ENCODE measurements at places on chromosomes 11 and 22.

GRCh38 chr11:46309814-46310259 lies 32.4 kb downstream of the CREB3L1 start:
- no peak for DNase-seq

- no peak for DNase-seq
Measured at GRCh38 chr11:17773674-17774073, 39.1 kb downstream of the KCNC1 start.

GRCh38 chr11:720642-721246 lies 14.7 kb downstream of the EPS8L2 start:
- no peak for DNase-seq

DNA sequence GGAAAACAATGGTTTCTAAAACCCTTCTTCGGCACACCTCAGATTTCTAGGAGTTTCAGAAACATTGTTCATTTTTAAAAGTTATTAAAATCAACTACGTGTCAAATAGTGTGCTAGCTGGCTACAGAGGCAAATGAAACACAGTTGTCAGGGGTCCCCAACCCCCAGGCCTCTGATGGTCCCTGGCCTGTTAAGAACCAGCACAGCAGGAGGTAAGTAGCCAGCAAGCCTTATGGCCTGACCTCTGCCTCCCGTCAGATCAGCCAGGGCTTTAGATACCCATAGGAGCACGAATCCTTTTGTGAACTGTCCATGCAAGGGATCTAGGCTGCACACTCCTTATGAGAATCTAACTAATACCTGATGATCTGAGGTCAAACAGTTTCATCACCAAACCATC lies 648.2 kb downstream of the FAM181B start:
- DNase-seq, result no peak

DNA sequence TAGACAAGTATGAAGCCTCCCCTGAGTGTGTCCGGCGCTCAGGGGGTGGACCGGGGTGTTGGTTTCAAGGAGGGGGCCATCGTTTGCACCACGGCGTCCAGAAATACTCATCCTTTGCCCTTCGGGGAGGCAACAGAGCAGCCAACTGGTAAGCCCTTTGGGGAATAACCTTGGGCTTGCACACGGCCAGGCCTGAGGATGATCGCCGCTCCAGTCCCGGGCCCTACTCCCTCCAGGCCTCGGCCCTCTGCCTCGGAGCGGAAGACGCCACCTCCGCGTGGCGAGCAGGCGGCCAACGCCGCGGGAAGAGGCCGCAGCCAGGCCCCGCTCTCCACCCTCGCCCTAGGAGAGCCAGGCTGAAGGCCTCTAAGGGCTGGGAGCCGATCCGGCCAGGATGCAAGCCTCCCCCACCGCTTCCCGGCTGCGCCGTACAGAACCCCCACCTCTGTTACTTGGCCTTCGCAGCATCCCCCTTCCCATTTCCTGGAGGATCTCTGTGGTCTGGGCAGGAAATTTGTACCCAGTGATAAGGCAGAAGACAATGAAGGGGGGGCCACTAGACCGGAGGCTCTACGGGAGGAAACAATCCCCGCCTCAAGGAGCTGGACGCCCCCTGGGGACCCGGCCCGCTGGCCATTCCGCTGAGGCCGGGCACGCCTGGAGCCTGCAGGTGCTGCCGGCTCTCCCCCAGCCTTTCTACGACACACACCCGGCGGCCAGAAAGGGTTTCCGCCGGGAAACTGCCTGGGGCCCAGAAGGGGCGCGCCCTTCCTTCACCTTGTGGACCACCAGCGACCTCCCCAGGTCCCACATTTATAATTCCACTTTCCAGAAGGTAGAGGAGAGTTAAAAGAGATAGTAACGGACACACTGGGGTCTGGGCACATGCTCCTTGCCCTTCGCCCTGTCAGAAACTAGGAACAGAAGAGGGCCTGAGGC lies 2.6 kb downstream of the ESAM start:
- no peak for DNase-seq

GRCh38 chr11:94481342-94481741 lies 12.3 kb downstream of the MRE11 start:
- no peak for DNase-seq

DNA sequence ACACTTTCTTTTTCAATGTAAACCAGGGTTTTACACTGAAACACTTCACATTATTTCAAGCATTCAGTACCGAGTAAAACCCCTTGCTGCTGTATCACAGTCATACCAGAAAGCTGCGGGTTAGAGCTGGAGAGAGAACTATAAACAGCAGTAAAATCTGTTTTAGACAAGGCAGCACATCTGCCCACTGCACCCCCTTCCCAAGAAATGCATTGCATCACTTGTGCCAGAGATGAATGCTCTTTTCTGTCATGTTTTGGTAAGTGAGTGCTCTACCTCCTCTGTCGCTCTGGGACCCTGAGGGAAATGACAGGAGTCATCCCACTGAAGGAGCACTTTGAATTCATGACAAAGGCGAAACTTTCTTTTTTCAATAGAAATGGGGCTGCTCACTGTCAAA lies 107.2 kb downstream of the MAML2 start:
- no peak for DNase-seq

- no peak for DNase-seq
Measured at GRCh38 chr11:37092487-37092886, 494.5 kb upstream of the RAG2 start.

GRCh38 chr11:1202776-1203504 lies 19.9 kb upstream of the MUC5B start:
- DNase-seq, result no peak

- DNase-seq, result no peak
Measured at GRCh38 chr11:19080579-19080993, 20.1 kb upstream of the MRGPRX2 start.

DNA sequence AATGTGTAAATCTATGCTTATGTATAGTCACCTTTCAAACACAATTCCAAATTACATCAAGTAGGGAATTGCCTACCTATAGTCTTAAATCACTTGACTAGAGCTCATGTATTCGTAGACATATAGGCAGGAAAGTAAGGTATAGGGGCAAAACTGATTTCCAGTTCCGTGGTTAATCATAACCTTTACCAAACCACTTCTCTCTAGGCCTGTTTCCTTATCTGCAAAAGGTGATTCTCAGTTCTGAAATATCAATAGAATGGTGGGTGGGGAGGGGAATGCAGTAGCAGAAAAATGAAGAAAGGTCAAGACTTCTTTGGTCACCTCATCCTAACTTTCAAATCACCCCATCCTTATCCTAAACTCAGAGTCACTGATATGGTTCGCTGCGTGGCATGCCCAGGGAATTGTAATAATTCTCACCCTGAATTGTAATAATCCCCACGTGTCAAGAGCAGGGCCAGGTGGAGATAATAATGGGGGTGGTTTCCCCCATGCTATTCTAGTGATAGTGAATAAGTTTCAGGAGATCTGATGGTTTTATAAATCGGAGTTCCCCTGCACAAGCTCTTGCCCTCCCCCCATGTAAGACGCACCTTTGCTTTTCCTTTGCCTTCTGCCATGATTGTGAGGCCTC lies 1.9 kb upstream of the ANO5 start:
- DNase-seq, result no peak

- DNase-seq, result no peak
Measured at GRCh38 chr22:23800297-23801237, 13.8 kb downstream of the SMARCB1 start.

DNA sequence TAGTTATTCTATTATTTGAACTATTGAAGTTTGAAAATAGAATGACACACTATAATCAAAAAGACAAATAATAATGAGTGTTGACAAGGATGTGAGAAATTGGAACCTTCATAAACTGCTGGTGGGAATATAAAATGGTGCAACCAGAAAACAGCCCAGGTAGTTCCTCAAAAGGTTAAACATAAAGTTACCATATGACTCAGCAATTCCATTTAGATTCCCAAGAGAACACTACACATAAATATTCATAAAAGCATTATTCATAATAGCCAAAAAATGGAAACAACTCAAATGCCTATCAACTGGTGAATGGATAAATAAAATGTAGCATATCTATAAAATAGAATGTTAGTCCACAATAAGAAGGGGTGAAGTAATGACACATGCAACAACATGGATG lies 21.7 kb downstream of the CCDC73 start:
- no peak for DNase-seq

DNA sequence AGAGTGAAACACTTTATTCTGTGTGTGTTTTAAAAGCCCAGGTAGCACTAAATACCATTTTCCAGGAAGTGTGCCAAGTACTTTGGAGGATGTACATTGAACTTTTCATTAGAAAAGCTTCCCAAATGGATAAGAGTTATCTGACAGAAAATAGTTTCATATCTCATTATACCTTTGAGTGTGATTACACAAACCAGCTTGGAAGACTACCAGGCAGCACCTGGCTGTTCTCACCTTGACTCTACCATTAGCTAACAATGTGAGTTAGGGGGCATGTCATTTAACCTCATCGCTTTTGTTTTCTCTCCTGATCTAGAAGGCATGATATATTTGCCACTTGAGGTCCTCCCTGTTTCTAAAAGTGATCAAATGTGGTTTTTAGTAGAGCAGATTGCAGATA lies 50.2 kb downstream of the GRM5 start:
- no peak for DNase-seq

DNA sequence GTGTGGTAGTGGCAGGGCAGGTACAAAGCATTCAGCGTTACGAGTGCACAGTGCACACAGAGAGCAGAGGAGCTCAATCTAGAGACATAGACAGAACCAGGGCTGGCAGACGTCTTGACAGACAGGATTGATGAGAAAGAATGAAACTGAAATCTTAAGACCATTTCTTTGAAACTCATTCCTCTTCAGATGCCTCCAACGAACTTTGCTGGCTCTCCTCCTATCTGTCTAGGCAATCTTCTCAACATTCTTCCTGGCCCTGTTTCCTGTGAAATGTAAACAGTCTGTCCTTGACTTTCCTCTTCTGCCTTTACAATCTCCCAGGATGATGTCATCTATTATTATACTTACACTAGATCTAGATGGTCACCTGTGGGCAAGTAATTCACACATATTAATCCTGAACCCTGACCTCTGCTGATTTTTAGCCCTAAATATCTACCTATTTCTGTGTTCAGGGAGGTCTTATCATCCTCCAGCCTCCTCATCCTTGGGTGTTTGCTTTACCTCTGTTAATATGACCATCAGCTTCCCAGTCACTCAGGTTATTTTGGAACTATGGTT lies 119.5 kb downstream of the ENTHD1 start:
- DNase-seq, result no peak

- no peak for DNase-seq
Measured at GRCh38 chr22:19483481-19484244, 3.9 kb downstream of the CDC45 start.

- no peak for DNase-seq
Measured at GRCh38 chr11:72672597-72673238, 1.5 kb downstream of the PDE2A start.

- DNase-seq, result no peak
Measured at GRCh38 chr11:46553814-46554212, 40.0 kb downstream of the AMBRA1 start.

DNA sequence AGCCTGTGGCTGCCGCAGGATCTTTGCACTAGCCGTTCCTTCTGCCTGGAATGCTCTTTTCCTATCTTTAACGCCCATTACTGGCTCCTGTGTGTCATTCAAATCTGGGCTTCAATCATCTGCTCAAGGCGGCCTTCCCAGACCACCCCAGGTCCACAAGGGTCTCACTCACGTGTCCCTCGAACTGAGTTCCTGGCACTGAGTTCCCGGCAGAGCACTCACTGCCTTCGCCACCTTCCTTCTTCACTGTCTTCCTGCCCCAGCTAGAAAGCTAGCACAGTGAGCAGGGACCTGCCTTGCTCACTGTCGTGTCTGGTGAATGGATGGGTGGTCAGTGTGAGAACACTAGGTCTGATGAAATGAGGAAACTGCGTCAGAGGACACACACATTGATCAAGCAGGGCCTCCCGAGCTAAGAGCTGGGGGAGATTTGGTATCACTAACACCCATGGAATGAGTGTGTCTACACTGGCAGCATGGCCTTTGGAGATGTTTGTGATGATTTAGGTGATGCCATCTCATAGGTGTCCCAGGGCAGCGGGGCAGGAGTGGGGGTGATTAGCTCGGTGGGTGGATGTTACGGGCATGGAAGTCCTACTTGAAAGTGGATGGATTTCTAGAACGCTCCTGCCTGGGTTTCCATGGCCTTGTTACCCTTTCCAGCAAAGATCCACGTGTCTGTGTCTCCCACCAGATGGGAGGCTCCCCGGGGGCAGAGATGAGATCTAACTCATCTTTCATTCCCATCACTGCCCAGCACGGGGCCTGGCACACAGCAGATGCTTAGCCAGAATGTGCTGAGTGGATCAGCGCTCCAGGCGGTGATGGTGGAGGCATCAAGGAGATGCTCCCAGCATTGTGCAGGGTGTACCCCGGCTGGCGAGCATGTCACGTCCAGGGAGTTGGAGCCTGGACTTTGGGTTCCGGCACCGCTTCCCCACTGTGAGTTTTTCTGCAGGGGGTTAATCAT lies 64.5 kb downstream of the SHISAL1 start:
- DNase-seq, result no peak

DNA sequence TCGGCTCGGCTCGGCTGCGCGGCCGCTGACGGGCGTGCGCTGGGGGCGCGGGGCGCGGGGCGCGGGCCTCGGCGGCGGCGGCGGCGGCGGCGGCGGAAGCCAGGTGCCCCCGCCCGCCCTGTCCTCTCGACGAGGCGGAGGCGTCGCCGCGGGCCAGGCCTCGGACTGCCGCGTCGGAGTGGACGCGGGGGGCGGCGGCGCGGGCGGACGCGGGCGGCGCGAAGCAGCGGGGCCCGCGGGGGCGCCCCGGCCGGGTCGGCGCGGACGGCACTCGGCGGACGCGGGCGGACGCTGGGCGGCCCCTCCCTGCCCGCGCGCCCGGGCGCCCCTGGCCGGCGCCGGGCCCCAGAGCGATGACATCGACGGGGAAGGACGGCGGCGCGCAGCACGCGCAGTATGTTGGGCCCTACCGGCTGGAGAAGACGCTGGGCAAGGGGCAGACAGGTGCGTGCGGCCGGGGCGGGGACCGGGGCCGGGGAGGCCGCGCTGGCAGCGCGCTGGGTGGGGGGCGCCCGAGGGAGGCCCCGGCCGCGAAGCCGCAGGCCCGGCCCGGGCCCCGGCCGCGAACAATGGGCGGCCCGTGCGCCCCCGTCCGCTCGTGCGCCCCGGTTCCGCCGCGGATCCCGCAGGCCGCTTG lies at the start of gene BRSK2:
TSS of gene BRSK2 (plus strand) at position 3 of the 637 bp plus-strand sequence. CDS start at position 354, 351 bp downstream.
- no peak for DNase-seq

DNA sequence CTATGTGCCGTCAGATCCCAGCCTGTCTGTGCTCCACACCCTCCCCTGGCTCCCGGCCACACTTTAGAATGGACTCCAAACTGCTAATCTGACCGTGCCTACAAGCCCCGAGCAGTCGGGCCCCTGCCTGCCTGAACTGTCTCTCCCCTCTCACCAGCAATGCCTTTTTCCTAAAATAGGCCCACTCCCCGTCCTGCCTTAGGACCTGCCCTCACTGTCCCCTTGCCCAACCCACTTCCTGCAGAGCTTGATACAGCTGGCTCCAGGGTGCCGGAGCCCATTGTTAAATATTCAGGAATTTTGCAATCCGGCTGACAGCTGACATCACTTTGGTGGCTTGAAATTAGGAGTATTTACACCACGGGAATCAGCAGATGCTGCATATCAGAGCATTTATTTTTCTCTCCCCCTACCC lies 21.4 kb downstream of the MN1 start:
- DNase-seq, result no peak

- DNase-seq, result no peak
Measured at GRCh38 chr11:75371949-75372876, 20.8 kb upstream of the ARRB1 start.

- no peak for DNase-seq
Measured at GRCh38 chr11:120185706-120186455, 25.0 kb upstream of the OAF start.

GRCh38 chr11:118117790-118118601 lies 31.2 kb upstream of the SMIM35 start:
- no peak for DNase-seq
